ENCODE measurements at places on chromosomes 2 and 18. TPM values are rescaled to one million over a fixed set of nuclear protein-coding genes. Genes with fewer than 3 reads are reported as not detected.

The PJVK gene
- 2.5 TPM for total RNA-seq

The LYG2 gene
- total RNA-seq = not detected

The KCNK3 gene
- under 0.01 TPM for total RNA-seq

The REG1B gene
- not detected for total RNA-seq

The GNLY gene
- total RNA-seq = not detected

The CAPN13 gene
- total RNA-seq = not detected

The C2orf78 gene
- not detected for total RNA-seq

The IL18R1 gene
- total RNA-seq = 0.66 TPM

The CRACDL gene
- under 0.01 TPM for total RNA-seq

The KCNF1 gene
- 0.29 TPM for total RNA-seq

The GPATCH11 gene
- 10.6 TPM for total RNA-seq

The APCDD1 gene
- 4.5 TPM for total RNA-seq

The POTEF gene
- total RNA-seq = not detected

The ASIC4 gene
- 0.15 TPM for total RNA-seq

The NDUFB3 gene
- 99.6 TPM for total RNA-seq
